ENCODE measurements at places on chromosomes 4 and X.
A peak's percentile ranks its signal among the peaks of the same experiment; 100 is the strongest.

DNA sequence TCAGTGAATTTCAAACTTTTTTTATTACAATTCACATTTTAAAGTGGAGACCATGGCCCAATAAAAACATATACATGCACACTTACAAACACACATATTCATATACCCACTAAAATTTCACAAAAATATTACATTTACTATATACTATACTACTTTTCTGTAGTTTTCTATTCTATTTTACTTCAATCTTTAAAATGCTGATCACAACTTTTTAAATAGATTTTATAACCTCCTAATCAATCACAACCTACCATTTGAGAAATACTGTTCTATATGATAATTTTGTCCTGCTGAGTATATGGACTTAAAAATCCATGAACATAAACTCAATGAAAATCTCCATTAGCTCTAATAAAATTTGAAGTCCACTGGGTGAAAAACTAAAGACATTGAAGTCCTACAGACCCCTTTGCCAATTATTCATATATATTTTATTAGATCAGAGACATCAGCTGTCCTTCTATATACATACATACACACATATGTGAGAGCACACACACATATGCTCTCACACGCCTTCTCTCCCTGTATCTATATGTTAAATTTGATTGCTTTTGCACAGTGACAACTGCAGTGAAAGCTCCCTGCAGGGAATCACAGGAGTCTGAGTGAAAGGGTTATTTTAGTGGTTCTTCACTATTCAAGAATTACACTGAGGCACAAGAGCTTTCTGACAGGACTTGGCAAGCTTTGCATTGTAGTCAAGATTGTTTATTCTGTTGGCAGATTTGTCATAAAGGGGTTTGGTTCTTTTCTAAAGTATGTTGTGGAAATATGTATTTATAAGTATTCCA is 46.7 kb upstream of the PRDM8 start:
- no peak for DNase-seq

DNA sequence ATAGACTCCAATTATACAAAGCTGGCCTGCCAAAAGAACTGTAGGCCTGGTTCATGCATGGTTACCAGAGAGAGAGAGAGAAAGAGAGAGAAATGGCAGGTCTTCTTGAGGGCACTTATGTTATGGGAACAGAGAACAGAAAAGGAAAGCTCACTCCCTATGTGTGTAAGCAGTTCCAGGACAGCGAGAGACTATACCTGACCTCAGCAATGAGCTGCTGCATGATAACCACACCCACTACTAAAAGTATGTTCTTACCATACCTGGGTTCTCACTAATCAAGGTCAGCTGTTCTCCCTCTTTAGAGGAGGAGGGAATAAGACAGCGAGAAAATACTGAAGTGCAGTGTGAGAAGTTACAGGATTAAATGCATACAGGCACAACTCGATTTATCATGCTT is 583.3 kb downstream of the GBA3 start:
- DNase-seq = no peak

DNA sequence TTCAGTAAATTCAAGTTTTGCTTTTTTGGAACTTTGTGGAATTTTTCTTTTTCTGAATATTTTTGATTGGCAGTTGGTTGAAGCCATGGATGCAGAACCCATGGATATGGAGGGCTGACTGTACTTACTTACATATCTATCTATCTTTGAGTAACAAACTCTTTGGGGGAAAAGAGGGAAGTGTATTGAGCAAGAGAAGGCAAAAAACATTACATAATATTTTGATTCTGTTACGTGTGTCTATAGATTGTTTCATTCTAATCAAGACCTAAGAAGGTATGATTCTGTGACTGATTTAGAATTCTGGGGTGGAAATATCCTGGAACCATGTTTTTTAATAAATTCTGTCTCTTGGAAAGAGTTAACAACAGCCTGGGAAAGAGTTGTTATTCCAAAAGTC is 31.5 kb downstream of the GRSF1 start:
- DNase-seq = no peak

DNA sequence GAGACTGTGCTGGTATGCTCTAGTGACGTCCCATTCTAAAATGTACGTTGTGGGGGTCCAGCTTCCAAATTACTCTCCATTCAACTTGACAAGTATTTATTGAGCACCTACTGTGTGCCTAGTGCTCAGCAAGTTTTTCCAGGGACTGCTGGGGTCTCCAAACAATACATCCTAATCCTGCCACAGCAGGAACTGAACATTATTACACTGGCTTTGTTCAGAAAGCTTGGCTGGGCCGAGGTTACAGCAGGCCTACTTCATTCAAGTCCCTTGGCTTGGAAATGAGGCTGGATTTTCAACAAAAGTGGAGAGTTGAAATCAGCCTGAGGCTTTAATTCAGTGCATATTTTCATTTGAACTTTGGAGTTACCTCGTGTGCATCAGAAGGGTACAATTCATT is 78.0 kb downstream of the GUCY2F start:
- no peak for DNase-seq

GRCh38 chr4:119313237-119313636 is 8.7 kb downstream of the FABP2 start:
- DNase-seq = no peak

DNA sequence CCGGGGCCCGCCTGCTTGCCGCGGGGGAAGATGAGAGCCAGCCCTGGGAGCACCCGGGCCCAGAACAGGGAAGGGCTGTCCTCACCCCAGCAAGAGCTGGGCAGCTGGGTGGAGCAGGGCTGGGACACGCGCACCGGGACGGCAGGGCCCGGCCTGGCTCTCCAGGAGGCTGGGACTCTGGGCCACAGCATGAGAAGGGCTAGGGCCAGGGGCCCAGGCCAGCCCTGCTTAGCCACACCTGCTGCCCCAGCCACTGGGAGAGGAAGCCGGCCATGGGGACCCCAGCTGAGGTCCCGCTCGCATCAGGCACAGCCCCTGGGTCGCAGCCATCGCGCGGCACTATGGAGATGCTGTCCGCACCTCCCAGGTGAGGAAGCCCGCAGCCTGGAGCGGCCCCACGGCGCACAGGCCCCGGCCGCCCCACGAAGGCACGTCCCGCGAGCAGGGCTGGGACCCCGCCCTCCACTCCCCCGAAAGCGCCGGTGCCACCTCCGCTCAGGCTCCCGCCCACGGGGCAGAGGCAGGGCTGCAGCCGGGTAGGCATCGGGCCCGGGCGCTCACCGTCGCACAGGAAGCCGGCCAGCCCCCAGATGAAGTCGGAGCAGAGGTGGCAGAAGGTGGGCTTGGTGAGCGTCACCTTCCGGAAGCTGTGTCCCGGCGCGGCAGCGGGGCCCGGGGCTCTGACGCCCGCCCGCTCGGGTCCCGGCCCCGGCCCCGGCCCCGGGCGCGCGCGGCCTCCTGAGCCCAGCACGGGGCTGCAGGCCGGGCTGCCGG is 531 bp downstream of the DGKQ start:
- DNase-seq = peak; percentile 22

GRCh38 chr4:24190761-24191695 is 301.2 kb upstream of the PPARGC1A start:
- no peak for DNase-seq

- no peak for DNase-seq
Observed at GRCh38 chr4:24226023-24226422, 336.2 kb upstream of the PPARGC1A start.

DNA sequence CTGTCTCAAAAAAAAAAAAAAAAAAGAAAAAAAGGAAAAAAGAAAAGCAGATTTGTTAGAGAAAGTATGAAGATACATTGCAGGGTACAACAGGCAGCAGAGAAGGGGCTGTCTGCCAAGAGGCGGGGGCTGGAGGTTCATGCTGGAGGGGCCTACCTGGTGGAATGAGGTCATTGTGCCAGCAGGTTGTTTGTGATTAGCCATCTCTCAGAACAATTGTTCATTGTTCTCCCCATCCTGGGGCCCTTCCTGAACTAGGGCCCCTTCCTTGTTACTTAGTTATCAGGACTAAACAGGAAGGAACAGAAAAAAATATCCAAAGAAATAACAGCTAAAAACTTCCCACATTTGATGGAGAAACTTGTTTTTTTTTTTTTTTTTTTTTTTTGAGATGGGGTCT is 14.0 kb upstream of the GPKOW start:
- DNase-seq = no peak

- no peak for DNase-seq
Observed at GRCh38 chrX:1464971-1465285, 12.2 kb upstream of the ASMTL start.

DNA sequence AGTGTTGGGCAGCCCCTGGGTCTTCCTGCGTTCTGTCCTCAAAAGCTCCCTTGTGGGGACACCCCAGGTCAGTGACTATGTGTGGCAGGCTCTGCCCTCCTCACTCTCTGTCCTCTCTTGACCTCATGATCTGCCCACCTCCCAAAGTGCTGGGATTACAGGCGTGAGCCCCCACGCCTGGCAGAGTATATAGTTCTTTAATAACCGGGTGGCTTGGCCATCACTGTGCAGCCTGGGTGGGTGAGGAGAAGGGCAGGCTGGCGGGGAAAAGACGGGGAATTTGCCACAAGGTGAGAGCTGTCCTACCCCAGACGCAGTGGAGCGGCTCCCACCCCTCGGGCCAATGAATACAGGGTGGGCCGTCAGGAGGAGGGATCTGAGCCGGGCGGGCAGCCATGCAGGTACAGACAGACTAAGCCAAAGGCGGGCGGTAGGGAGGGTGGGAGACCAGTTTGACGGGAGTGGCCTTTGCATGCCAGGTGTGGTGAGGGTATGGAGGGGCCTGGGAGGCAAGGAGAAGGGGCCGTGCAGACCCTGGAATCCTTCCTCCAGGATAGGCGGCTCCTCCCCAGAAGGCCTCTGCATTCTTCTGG is 2.5 kb downstream of the SH3BP2 start:
- no peak for DNase-seq

DNA sequence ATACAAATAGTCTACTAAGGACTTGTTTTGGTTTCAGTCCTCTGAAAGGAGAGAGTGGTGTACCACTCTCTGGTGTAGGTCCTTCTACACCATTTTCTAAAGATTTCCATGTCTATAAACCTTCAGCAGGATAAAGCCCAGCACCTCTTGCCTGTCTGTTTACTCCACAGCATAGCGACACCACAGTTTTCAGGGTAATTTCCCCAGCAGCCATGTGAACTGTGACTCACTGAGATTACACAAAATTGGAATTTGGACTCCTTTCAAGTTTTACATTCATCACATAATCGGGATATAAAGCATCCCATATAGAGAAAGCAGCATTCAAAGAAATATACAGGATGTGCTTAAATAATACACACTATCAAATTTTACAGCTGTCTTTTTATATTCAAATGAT is 229.6 kb downstream of the PRDM5 start:
- DNase-seq = no peak

GRCh38 chrX:102697494-102697893 is 14.8 kb upstream of the GPRASP2 start:
- DNase-seq = no peak

- DNase-seq = no peak
Observed at GRCh38 chr4:142383800-142384470, 462.2 kb downstream of the INPP4B start.

GRCh38 chr4:785332-786073 is 40.4 kb downstream of the CPLX1 start:
- DNase-seq = no peak

DNA sequence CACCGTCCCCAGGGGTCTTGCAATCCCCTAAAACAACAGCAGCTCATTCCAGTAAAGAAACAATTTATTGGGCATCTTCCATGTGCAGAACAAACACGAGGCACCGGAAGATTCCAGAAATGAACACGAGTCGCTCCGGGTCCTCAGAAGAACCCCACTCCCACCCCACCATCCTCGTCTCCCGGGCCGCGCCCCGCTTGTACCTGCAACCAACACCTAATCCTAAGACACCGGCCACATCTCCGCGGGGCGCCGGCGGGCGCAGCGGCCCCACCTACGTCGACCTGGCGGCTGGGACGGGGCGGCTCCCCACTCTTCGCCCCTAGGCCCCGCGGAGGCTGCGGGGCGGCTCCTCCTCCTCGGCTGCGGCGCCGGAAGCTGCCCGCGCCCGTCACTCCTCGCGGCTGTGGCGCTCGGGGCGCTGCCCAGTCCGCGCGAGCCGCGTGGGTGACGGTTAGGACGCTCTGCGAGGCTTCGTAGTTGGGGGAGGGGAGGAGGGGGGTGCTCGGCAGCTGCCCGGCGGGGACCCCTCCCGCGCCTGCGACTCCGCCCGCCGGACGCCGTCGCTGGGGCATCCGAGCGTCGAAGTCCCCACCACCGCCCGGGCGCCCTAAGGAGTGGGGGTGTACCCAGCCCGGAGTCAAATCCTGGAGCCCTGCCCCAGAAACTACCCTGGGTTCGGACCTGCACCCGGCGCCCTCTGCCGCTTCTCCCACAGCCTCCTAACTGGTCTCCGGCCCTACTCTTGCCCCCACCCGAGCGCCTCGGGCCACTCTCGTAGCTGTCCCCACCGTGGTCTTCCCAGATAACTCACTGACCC is at the start of gene CCDC158:
TSS of gene CCDC158 (minus strand) at position 380 of the 820 bp plus-strand sequence. CDS start 17,934 bp downstream, outside the sequence.
- no peak for DNase-seq

GRCh38 chr4:138757432-138757831 is 258.1 kb upstream of the NOCT start:
- DNase-seq = no peak

- no peak for DNase-seq
Observed at GRCh38 chr4:8048856-8049676, 109.4 kb upstream of the AFAP1 start.

GRCh38 chr4:138428611-138429010 is 186.5 kb upstream of the SLC7A11 start:
- no peak for DNase-seq

DNA sequence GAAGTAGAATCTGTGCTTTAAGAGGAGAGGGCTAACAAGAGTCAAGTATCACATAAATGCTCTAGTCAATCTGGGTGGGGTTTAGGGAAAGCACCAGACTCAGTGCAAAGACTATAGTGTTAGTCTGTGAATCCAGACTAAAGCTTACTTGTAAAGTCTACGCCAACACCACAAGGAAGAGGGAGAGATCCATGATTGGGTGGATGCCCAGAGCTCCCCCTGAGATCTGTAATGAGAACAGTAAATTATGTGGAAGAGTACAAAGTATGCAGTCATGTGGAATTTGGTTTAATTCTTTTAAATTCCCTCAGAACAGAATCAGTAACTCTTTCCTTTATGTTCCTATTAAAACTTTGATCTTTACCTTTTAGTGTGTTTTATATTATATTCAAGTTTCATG is 354.7 kb upstream of the SPANXN4 start:
- DNase-seq = no peak

- DNase-seq = no peak
Observed at GRCh38 chr4:45062935-45063545, 336.7 kb upstream of the GNPDA2 start.

Measured in activated T-helper 1 cell treated with anti-CD3 and anti-CD28 coated beads, Interleukin-2, amount 50 U/mL, for 16 hours (primary cell).